ENCODE measurements at places on chromosomes 1 and 21.

GRCh38 chr1:115159958-115160357, 70.7 kb upstream of the TSPAN2 start:
- DNase-seq = no peak

DNA sequence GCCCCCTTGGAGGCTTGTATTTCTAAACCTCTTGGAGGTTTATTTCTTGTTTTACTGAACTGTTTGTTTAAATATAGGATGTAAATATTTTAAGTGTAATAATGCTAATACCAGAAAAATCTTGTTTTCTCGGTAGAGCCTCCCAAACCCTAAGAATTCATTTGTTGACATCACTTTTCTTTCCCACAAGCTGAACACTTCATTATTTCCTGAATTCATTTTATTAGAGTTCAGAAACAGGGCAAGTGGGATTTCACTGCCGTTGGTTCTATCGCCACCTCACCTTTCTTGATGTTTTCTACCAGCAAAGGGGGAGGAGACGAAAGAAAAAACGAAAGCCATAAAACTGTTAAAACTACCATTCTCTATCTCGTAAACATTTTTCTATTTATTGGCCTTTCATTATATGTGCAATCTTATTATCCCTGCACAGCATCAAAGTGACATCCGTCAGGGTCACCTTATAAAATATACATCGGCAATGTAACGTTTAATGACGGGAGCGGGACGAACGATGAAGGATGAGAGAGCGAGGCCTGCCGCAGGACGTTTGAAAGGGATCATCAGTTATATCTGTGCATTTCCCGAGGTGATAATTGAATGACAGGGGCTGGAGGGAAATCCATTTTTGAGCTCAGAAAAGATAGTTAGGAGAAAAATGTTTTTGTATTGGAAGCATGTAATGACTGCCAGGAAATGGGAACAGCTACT, 59.5 kb downstream of the SLC45A1 start:
- DNase-seq = no peak

DNA sequence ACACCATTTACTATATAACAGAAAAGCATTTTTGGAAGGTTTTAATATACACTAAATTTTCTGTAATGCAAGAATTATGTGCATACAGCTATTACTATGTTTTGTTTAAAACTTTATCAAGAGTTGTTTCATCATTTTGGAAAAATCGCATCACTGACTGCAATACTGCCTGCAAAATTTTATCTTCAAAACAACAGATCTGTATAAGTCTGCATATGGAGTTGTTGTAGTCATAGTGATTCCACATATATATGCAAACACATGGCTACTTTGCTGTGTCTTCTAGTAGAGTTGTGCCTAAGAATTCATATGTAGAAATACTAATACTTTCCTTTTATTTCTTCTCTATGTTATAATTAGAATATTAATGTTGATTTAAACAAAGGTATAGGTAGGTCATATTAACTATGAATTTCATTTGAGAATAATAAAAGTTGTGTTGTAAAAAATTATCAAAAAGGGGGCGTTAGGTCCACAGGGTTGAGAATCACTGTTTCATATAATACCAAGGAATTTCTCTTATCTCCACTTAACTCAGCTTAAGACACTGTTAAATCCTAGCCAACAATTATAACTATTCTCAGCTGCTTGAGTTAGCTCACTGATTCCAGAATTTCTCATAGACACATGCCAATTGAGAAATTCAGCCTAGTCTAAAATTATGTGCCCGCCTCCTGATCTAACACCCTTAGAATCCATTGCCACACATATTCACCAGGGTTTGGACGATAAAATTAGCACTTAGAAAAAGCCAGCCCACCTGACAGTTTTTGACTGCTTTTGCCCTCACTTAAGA, 22.9 kb upstream of the LAMC1 start:
- DNase-seq = no peak

DNA sequence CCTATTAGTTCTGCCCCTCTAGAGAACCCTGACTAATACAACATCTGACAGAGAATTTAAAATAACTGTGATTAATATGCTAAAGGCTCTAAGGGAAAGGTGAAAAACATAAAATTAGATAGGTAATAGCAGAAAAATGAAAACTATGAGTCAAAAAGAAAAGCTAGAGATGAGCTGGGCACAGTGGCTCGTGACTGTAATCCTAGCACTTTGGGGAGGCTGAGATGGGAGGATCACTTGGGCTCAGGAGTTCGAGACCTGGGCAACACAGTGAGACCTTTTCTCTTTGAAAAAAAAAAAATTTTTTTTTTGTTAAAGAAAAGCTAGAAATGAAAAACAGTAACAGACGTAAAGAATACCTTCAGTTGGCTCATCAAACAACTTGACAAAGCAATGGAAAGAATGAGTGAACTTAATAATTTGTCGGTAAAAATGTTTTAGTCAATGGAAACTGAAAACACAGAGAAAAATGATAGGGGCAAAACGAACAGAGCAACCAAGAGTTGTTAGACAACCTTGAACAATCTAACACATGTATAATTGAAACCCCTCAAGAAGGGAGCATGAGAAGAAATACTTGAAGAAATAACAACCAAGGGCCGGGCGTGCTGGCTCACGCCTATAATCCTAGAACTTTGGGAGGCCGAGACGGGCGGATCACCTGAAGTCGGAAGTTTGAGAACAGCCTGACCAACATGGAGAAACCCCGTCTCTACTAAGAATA, 132.9 kb upstream of the GFI1 start:
- no peak for DNase-seq

DNA sequence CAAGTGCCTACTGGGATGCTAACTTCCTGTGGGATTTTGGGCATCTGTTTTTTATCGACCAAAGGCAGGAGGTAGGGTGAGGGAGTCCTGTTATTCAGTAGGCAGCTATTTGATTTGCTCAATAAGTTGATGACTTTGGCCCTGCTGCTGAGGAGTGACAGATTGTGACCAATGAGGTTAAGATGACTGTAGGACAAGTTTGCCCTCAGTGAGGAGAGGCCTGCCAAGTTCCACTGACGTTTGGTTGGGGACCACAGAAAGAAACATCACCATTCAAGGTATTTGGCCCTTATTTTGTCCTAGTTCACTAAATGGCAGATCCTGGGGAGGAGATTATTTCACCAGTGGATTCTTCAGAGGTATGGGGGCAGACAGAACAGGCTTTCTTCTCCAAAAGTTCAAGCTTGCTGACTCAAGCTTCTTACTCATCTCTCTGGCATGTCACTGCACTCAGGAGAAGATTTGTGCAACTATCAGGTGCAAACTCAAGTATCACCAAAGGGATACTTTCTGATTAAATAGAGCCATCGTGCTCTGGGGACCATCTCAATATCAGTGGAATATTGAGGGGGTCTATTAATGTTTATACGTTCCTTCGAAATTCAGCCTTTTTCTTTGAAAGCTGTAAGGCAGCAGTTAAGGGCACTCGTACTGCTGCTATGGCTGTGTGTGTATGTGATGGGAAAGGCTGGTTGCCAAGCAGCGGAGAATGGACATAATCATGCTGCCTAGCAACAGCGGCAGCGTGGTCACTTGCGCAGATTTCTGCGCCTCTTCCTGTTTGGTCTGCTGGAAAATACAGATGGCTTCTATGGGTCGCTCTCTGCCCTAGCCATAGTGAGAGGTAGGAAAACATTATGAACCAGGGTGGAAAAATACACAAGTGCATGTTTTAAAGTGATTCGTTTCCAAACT, 78.7 kb downstream of the PBX1 start:
- DNase-seq = no peak

DNA sequence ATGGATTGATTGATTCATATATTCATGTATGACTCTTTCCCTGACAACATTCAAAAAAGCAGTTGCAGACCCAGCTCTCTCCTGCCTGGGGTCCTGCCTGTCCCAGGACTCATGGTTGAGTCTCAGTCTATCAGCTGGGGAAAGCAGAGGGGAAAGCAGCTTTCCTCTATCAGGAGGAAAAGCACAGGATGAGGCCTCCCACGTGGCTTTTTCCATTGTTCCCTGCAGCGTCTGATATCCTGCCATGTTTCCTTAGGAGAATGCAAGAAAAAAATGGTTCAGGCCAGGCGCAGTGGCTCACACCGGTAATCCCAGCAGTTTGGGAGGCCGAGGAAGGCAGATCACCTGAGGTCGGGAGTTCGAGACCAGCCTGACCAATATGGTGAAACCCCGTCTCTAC, 133.0 kb upstream of the VAMP3 start:
- no peak for DNase-seq

DNA sequence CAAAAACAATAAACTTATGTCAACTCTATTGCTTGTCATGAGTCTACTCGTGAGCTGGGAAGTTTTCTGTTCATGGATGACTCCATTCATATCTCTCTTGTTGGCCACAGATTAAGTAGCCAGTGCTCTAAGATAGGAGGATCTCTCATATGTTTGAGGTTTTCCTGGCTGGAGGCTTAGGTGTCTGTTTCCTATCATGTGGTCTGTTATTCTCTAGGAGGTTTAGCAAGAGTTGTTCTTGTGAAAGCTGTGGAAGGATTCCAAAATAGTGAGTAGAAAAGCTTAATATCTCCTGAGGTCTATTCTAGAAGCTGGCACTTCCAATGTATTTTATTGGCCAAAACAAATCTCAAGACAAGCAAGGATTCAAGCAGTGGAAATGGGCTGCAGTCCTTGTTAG, 5.8 kb upstream of the KRTAP20-2 start:
- no peak for DNase-seq
